ENCODE measurements at places on chromosomes 12 and 14. TPM values are rescaled to one million over a fixed set of nuclear protein-coding genes. Genes with fewer than 3 reads are reported as not detected.

The DIO2 gene
- total RNA-seq: 6.2 TPM

The CTDSP2 gene
- 66.2 TPM for total RNA-seq

DNA sequence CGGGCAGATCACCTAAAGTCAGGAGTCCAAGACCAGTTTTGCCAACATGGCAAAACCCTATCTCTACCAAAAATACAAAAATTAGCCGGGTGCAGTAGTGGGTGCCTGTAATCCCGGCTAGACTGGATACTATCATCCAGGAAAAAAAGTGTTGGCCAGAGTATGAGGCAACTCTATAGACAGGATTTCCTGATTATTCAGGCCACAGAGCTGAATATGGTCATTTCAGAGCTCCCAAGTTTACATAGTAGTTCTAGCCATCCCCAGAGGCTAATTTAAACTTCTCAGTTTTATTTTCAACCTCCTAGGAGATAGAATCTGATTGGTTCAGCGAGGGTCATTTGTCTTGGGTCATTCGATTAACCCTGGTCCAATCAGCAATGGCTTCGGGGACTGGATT, 7.3 kb downstream of the RPGRIP1 start:
- no peaks in the 10 kb centered on the region for H3K36me3 ChIP-seq
- H3K4me3 ChIP-seq: no peak overlapping the region
- no peak overlapping the region for H3K27ac ChIP-seq
- H3K27me3 ChIP-seq: no peaks in the 10 kb centered on the region
- H3K4me1 ChIP-seq: no peaks in the 10 kb centered on the region

- no peaks in the 10 kb centered on the region for H3K4me1 ChIP-seq
- no peaks in the 10 kb centered on the region for H3K27me3 ChIP-seq
- H3K4me3 ChIP-seq: no peak overlapping the region
Observed at GRCh38 chr14:90658541-90658967, 157.7 kb downstream of the TTC7B start.

DNA sequence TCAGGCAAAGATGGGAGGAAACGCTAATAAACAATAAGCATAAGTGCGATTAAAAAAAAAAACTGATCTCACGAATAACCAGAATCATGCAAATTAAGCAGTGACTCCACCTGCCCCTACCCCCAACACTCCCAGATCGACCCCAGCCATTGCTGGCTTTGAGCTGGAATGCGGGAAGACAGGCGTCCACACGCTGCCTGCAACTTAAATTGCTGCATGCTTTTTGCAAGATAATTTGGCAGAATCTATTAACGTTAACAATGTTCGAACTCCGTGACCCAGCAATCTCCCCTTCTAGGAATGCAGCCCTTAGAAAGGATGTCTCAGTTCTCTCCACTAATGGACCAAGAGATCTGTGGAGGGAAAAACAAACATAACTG, 935 bp upstream of the CKB start:
- DNase-seq: no peak
- H3K4me1 ChIP-seq: no peaks in the 10 kb centered on the region
- no peaks in the 10 kb centered on the region for H3K36me3 ChIP-seq
- H3K27ac ChIP-seq: peak overlapping the region; percentile 49

DNA sequence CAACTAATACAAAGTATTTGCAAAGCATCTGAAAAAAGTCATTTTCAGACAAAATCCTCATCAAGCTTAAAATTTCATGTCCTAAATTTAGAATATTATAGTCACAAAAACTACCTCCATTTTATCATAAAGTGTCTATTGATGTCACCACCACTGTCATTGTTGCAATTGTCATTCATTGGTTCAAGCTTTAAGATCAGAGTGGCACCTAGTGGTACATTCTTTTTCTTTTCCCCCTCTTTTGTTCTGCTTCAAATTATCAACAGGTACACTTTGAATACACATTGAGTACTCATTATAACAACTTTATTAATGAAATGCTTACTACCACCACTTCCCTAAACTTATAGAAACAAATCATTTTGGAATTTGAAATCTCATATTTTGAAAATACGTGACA, 379.8 kb downstream of the SEC23A start:
- no peaks in the 10 kb centered on the region for H3K4me1 ChIP-seq
- no peaks in the 10 kb centered on the region for H3K27me3 ChIP-seq
- H3K36me3 ChIP-seq: no peaks in the 10 kb centered on the region
- DNase-seq: no peak
- no peak overlapping the region for H3K27ac ChIP-seq

GRCh38 chr14:68520637-68521556, 272.0 kb downstream of the ZFP36L1 start:
- peaks cover 27% of the 10 kb centered on the region for H3K4me1 ChIP-seq
- no peak overlapping the region for H3K4me3 ChIP-seq
- peak overlapping the region; percentile 92 for H3K27ac ChIP-seq
- DNase-seq: no peak

GRCh38 chr14:90831821-90832220, 15.6 kb upstream of the TTC7B start:
- H3K4me1 ChIP-seq: no peaks in the 10 kb centered on the region
- H3K4me3 ChIP-seq: no peak overlapping the region
- no peak overlapping the region for H3K27ac ChIP-seq

GRCh38 chr14:89702073-89702875, 252.3 kb downstream of the EFCAB11 start:
- peak overlapping the region; percentile 60 for H3K27ac ChIP-seq
- DNase-seq: peak; percentile 49
- H3K27me3 ChIP-seq: no peaks in the 10 kb centered on the region
- peaks cover 6% of the 10 kb centered on the region for H3K4me1 ChIP-seq
- no peaks in the 10 kb centered on the region for H3K36me3 ChIP-seq

- H3K4me1 ChIP-seq: no peaks in the 10 kb centered on the region
- no peak overlapping the region for H3K4me3 ChIP-seq
- no peaks in the 10 kb centered on the region for H3K36me3 ChIP-seq
- no peak for DNase-seq
- H3K27ac ChIP-seq: no peak overlapping the region
- H3K27me3 ChIP-seq: no peaks in the 10 kb centered on the region
Observed at GRCh38 chr14:99950181-99950580, 115.0 kb upstream of the EVL start.

DNA sequence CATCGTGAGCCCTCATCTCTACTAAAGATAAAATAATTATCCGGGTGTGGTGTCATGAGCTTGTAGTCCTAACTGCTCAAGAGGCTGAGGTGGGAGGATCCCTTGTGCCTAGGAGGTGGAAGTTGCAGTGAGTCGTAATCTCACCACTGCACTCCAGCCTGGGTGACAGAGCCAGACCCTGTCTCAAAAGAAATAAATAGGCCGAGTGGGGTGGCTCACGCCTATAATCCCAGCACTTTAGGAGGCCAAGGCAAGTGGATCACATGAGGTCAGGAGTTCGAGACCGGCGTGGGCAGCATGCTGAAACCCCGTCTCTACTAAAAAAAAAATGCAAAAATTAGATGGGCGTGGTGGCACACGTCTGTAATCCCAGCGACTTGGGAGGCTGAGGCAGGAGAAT, 70.9 kb downstream of the RESF1 start:
- H3K36me3 ChIP-seq: no peaks in the 10 kb centered on the region
- H3K4me3 ChIP-seq: no peak overlapping the region
- H3K4me1 ChIP-seq: no peaks in the 10 kb centered on the region
- H3K27ac ChIP-seq: no peak overlapping the region
- DNase-seq: no peak

DNA sequence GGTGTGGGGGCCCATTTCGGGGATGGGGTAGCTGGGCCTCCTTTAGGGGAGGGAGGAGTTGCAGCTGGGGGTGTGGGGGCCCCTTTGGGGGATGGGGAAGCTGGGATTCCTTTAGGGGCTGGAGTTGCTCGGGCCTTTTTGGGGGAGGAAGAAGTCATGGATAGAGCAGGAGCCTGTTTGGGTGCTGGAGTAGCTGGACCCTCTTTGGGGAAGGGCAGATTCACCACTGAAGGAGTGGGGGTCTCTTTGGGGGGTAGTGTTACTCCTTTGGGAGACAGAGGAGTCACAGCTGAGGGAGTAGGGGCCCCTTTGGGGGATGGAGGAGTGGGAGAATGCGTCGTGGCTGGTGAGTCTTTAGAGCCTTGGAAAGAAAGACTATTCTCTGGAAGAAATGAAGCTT, 6.5 kb downstream of the NACA start:
- no peaks in the 10 kb centered on the region for H3K27me3 ChIP-seq
- no peak overlapping the region for H3K27ac ChIP-seq
- peaks cover 33% of the 10 kb centered on the region for H3K4me1 ChIP-seq
- no peak overlapping the region for H3K4me3 ChIP-seq

DNA sequence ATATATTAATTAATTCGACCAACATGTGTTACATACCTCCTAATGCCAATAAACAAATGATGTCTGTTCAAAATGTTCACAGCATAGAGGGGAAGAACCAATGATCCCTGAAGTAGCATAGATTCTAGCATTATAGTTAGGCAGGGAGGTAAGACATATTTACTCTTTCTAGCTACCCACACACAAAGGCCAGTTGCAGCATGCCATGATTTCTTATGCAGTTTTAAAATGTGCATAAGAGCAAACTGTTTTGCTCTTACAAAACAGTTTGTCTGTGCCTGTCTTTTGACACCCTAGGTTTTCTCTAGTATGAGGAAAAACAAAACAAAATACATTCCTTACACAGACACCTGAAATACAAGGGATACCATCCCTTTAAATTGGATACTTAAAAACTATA, 61.9 kb downstream of the SLC16A7 start:
- DNase-seq: no peak
- no peaks in the 10 kb centered on the region for H3K27me3 ChIP-seq
- H3K27ac ChIP-seq: no peak overlapping the region
- no peaks in the 10 kb centered on the region for H3K36me3 ChIP-seq

DNA sequence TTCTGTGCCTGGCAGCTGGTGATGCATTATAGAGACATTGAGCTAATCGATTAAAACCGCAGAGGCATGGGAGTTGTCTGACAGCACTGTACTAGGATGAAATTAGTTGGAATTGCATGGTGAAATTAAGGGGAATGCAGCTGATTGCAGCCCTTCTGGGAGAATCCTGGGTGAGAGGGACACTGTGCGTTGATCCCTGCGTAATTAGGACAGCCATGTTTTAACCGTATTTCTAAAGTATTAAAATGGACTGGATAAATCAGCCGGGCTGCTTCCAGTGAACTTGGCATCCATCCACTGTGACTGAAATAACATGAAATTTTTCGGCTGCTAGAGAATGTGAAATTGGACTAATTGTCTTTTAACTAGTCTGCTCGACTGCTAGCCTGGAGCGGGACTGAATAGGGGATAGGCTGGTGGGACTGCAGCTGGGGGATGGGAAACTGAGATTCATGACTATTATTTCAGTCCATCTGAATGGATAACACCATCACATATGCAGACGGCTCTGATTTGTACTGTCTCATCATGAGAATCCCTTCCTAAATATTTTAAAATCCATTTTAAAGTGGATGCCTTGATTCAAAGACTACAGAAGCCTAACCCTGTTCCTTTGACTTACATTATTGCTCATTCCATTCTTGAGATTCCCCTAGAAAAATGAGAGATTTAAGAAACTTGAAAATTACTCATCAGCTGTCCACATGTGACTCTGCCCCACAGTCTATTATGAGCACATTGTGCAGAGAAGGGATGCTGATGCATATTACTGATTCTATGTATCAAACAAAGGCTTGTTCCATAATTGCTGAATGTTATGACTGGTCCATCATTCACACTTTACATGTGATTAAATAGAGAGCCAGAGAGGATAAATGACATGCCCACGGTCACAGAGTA, 343.9 kb downstream of the NPAS3 start:
- DNase-seq: no peak
- H3K4me3 ChIP-seq: no peak overlapping the region
